ENCODE measurements at places on chromosomes 6 and 20.
A peak's percentile ranks its signal among the peaks of the same experiment; 100 is the strongest.

DNA sequence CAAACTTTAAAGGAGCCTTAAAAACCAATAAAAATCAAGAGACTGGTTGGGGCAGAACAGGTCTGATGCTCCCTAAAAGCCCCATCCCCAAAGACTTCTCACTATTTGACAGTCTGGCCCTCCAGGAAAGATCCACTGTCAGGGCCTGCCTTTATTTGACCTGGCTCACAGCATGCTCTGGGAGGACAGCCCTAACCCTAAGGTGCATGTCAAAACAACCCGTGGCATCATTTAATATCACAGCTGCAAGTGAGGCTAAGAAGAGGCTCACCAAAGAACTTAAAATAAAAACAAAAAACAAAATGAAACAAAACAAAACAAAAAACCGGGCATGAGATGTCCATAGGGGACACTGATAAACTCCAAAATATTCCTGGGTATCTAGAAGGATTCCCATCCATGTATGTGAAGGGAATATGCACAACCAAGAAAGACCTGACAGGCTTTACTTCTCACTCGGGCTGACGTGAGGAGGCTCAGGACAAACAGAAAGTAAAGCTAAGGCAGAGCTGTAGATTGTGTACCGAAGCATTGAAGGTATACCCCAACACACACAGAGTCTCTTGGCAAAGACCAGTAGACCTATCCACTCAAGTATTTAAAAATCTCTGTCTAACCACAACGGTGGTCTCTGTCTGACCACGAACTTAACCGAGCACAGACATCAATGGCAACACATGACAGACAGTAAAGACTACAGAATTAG lies 57.3 kb downstream of the AHI1 start:
- no peak for DNase-seq

DNA sequence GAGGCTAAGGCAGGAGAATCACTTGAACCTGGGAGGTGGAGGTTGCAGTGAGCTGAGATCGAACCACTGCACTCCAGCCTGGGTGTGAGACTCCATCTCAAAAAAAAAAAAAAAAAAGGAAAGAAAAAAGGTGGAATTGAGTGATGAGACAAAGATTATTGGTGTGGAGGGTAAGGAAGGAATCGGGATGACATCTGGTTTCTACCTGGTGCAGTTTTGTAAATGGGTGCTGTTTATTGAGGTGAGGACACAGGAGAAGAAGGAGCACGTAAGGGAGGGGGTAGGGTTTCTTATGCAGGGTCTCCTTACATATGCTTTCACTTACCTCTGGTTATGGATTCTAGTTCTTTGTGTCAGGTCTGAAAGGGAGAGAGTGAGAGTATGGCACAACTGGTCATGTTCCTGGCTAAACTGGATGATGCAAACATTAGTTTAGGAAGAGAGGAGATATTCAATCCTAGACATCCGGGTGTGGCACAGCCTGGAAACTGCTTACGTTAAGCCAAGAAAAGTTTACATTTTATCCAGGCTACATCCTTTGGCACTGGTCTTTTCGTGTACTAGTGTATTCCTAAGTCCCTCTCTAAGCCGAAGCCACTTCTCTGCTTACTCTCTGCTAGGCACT lies 5.4 kb downstream of the RALY start:
- no peak for DNase-seq

DNA sequence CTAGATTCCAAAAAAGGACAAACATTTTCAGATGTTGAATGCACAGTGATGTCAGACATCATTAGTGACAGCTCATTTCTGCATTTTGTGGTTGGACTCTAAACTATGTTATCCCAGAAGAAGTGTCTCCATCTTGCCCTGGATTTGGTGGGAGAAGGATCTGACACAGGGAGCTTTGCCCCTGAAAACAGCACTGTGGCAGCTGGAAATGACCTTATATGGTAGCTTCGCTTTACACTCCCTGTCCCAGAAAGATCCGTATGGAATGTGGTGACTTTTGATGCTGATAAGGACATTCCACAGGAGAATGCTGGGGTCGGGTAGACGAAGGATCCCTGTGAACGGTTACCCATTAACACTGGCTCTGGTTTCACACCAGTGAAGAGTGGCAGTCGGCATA lies 87.2 kb upstream of the EDN1 start:
- no peak for DNase-seq

DNA sequence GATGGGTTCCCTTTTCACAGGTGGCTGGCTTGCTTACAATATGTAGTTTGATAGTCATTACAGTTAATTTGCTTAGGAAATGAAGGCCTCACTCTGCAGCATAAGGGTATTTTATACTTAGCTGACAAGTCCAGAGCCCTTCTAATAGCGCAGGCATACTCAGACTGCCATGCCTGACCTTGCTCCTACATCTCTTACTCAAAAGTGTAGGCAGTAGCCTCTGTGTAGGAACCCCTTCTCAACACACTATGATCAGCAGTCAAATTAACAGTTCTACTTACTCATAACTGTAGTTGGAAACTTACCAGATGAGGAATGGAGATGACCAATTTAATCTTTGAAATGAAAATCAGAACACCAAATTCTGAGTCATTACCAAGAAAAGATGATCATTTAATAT lies 373.5 kb downstream of the TBC1D32 start:
- no peak for DNase-seq

GRCh38 chr20:4480104-4480503 lies 241.6 kb upstream of the PRND start:
- DNase-seq, result no peak

- no peak for DNase-seq
Observed at GRCh38 chr6:130212215-130212874, 10.4 kb downstream of the SAMD3 start.

GRCh38 chr20:4973330-4974097 lies 27.8 kb downstream of the SLC23A2 start:
- peak; percentile 35 for DNase-seq

DNA sequence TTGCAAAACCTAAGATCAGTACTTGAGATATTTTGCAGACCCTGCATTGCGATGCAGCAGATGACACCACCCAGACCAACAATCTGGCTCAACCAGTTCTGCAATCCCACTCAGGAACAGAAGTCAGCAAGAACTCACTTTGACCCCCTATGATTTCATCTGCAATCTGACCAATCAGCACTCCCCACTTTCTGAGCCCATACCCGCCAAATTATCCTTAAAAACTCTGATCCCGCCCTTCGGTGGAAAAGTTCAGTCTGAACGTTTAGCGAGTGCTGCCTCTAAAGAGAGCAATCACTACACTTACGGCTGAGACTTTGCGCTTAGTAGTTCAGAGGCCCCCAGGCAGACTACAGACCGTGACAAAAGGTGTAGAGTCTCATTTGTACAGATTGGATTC lies 17.3 kb upstream of the KIAA1586 start:
- DNase-seq, result no peak

DNA sequence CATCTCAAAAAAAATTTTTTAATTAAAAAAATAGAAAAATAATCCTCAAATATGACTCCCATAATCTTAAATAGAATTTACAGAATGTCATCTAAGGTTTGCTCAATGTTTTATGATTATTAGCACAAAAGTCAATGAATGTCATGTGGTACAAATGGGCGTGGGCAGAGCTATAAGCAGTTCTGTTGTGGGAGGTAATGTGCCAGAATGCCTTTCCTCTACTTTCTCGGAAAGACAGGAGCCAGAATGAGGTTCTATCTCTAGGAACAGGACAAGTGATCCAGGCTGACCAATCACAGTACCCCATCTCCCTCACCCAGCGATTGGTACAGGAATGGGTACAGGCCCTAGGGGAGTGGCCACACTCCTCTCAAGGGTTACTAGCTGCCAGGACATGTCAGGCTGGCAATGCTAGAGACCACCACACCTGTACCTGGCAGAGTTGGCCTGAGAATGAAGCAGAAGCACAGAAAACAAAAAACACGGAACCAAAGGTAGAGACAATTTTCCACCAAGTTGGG lies 15.1 kb downstream of the RALGAPA2 start:
- no peak for DNase-seq

DNA sequence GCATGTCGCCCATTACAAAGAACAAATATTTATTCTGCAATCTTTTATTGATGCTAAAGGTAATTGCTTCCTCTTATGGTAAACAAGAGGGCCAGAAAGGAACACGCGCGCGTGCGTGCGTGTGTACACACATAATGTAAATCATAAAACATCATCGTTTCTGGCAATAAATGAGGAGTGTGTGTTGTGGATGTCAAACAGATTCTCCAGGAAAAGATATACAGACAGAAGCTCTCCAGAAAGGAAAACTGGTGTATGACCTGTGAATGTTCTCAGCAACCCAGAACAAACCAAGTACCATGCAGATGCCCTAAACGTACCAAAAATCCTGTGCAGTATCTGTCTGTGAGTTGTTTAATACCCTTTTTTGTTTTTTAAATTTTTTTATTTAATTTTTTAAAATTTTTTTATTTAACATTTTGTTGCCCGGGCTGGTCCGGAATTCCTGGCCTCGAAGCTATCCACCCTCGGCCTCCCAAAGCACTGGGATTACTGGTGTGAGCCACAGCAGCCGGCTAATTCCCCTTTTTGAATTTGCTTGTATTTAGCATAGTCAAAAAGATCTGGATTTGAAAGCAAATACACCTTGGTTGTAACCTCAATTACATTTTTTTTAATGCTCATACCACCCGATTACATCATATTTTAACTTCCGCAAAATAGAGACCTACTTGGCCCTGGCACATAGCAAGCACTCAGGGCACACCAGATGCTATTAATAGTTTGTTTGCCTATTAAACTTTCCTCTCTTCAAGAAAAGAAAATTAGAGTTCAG lies 909 bp upstream of the NUDT3 start:
- DNase-seq, result no peak

DNA sequence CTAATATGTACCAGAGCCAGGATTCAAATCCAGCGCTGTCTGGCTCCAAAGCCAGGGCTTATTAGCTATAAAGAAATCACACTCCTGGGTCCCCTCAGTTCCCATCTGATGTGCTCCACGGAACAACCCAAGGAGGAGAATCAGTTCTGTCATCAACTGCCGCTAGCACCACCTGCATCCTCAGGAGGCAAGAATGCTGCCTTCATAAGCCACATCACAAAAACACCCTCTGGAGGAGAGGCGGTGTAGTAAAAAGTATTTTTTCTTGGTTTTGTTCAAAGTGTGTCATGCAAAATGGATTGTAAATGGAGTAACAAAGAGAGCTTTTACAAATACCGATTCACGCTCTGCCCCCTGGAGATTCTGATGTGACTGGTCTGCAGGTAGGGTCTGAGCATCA lies 57.1 kb downstream of the TNFRSF21 start:
- no peak for DNase-seq

DNA sequence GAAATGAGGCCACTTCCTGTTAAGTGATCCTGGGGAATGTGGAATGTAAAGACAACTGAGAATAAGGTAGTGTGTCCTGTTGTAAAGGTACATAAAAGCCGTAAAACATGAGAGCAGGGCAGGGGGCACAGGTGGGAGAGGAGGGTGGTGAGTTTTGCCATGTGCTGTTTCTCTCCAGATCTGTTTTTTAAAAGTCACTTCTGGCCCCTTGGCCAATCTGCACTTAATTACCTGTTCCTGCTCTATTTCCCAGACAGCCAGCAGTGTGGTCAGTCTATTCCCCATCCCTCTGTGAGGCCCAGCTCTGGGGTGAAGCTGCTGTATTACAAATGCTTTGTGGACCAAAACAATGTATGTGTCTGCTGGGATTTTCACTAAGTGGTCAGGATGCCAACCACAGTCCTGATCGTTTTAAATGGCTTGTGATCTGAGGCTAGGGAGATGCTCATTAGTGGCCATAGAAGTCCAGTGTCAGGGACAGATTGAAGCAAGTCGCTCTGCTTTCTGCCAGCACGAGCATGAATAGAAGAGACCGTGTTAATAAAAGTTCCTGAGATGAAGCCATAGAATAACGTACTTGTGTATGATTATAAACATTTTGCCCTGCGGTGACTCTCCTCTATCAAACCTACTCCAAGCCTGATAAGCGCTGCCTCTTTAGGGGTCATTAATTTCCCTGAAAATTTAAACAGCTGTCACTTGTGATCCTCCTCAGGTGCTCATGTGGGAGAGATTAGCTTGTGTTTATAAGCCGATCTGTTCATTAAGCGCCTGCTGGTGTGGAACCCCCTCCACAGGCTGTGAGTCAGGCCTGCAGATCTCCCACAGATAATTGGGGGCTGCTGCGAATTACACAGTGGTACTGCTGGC lies 111.8 kb upstream of the CENPW start:
- peak; percentile 46 for DNase-seq

DNA sequence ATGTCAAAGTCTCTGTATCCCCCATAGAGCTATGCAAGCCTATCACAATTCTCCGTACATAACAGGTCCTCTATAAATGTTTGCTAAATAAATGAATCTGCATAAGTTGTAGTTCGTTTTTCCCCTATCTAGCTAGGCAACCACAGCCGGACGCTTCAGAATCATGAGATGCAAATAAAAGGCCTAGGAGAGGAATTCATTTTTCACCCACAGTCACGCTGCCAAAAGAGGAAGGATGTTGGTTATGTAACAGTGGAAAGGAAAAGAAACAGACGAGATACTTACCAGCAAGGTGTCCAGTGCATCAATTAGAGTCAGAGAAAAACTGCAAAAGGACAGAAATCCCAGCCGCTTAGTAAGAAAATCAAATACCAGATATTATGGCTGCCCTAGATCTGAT lies 2.4 kb downstream of the EDEM2 start:
- no peak for DNase-seq

- DNase-seq, result no peak
Observed at GRCh38 chr6:49635978-49636712, 494 bp downstream of the RHAG start.

DNA sequence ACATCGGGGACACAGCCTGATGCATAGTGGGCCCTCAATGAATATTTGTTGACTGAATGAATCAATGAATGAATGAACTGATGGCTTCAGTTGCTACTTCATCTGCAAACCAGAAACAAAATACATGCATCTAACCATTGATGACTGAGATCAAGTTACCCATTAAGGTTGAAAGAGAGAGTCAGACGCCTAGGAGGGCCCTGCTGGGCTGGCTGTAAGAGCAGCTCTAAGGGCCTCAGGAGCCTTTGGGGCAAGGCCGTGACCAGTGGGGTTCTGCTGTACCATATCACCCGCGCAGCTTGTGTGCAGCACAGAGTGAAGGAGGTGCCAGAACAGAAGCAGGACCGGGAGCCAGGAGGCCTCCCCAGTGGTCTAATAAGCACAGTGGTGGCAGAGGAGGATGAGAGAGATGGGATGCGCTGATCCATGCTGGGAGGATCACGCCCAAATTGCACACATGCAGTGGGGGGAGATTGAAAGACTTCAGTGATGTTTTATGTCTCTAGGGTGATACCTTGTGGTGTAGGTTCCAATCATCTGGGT lies 96.1 kb upstream of the KCNG1 start:
- DNase-seq, result no peak

GRCh38 chr6:41200296-41200900 lies 551 bp downstream of the TREML2 start:
- DNase-seq, result peak; percentile 9
